ENCODE measurements at places on chromosomes 3 and 15.

- no peak for DNase-seq
Observed at GRCh38 chr3:125585595-125586223, 9.6 kb downstream of the OSBPL11 start.

- DNase-seq, result no peak
Observed at GRCh38 chr3:50364573-50365079, 5.3 kb upstream of the TMEM115 start.

GRCh38 chr3:190345027-190345821 lies 23.0 kb upstream of the CLDN1 start:
- no peak for DNase-seq

DNA sequence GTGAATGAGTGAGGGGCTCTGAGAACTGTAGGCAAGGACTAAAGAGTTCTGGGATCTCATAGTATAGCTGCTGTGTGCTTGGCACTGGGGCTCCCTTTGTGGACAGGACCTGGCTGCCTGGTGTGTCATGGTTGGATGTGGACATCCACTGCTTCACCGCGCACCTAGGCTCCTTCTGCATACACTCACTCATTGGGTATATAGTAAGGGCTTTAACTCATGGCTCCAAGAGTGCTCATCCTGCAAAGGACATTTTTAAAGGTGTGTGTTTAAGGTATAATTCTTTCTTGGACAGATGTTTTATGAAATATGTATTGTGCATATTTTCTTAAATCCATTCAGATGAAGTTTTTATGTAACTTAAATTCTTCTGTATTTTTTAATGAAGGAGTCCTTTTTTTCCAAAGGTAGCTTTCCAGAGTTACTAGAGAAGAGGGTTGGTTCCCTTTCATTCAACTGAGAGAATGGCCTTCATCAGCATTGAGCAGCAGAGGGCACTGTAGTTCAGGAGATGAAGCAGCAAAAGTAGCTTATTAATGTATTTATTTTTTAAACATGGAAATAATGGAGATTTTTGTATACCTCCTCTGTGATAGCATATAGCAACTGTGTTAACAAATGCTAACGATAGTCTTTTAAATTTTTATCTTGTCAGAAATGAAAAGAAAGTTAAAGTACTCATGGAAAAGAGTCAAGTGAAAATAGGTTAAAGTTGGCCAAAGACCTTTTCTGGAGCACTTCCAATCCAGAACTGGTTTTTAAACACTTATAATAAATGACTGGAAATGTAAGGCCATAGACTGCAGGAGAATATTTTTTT lies 25.2 kb downstream of the OXNAD1 start:
- DNase-seq, result no peak

GRCh38 chr3:109081746-109082510 lies 36.0 kb downstream of the MORC1 start:
- no peak for DNase-seq

DNA sequence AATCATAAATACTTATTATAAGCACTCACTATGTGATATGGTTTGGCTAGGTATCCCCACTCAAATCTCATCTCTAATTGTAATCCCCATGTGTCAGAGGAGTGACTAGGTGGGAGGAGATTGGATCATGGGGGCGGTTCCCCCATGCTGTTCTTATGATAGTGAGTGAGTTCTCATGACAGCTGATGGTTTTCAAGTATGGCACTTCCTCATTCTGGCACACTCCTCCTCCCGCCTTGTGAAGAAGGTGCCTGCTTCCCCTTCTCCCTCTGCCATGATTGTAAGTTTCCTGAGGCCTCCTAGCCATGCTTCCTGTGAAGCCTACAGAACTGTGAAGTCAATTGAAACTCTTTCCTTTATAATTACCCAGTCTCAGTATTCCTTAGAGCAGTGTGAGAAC lies 53.3 kb upstream of the CHMP2B start:
- no peak for DNase-seq

GRCh38 chr3:43028678-43029490 lies 49.8 kb downstream of the GASK1A start:
- no peak for DNase-seq

DNA sequence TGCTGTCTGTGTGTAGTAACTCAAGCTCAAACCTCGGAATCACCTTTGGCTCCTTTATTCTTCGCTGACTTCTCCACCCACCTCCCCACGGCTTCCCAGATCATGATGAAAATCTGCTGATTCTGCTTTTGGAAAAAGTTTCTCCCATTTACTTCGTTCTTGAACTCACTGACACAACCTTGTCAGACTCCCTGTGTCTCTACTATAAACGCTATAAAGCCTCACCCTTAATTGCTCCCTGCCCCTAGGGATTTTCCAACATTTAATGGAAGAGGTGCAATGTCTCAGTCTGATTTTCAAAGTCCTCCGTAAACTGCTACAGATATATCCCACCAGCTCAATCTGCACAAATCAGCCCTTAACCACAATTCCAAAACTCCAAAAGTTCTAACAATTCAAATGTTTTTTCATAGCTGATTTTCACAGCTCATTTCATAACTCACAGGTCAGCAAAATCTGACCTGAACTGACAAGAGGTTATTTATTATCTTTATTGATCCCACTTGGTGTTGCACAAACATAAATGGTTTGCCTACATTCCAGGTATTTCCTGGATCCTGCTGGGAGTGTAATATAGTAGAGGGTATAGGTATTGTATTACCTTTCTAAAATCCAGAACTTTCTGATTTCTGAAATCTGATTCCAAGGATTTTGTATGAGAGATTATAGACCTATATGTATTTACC lies 129.4 kb downstream of the PLD1 start:
- DNase-seq, result no peak

DNA sequence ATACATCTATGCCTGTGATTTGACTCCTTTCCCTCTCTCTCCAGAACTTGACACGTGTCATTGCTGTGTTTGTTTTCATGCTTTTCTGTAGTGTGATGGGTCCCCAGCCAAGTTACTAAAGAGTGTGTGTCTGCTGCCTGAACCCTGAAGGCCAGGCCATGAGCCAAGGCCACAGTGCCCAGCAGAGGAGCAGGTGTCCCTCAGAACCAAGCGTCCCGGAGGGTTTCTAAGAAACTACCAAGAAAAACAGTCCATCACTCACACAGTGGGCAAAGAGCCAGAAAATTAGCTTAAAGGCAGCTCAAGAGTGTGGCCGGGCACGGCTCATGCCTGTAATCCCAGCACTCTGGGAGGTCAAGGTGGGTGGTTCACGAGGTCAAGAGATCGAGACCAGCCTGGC lies 35.2 kb downstream of the FBXO45 start:
- no peak for DNase-seq

- DNase-seq, result no peak
Observed at GRCh38 chr3:189787191-189787590, 156.0 kb downstream of the TP63 start.

DNA sequence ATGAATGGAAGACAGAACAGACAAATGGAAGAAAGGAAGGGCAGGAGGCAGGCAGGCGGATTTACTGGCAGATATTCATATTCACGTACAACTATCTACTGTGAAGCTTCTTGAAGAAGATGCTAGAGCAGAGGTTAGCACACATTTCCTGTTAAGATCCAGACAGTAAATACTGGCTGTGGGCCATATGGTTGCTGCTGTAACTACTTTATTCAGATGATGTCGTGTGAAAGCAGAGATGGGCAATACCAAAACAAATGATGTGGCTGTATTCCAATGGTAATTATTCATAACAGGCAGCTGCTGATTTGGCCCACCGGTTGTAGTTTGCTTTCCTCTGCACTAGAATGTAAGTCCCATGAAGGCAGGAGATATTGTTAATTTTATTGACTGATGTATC lies 115.7 kb upstream of the PRTG start:
- DNase-seq, result no peak

- DNase-seq, result no peak
Observed at GRCh38 chr3:45572755-45573154, 21.8 kb upstream of the LIMD1 start.

GRCh38 chr3:37198547-37198946 lies 24.2 kb upstream of the LRRFIP2 start:
- DNase-seq, result no peak

GRCh38 chr3:22935040-22935439 lies 268.1 kb upstream of the UBE2E2 start:
- no peak for DNase-seq

GRCh38 chr3:71026634-71027578 lies 556.6 kb downstream of the FOXP1 start:
- no peak for DNase-seq

GRCh38 chr15:67575039-67575502 lies 32.6 kb downstream of the MAP2K5 start:
- no peak for DNase-seq

GRCh38 chr3:52827866-52828376 lies 2.6 kb downstream of the ITIH4 start:
- DNase-seq, result no peak

DNA sequence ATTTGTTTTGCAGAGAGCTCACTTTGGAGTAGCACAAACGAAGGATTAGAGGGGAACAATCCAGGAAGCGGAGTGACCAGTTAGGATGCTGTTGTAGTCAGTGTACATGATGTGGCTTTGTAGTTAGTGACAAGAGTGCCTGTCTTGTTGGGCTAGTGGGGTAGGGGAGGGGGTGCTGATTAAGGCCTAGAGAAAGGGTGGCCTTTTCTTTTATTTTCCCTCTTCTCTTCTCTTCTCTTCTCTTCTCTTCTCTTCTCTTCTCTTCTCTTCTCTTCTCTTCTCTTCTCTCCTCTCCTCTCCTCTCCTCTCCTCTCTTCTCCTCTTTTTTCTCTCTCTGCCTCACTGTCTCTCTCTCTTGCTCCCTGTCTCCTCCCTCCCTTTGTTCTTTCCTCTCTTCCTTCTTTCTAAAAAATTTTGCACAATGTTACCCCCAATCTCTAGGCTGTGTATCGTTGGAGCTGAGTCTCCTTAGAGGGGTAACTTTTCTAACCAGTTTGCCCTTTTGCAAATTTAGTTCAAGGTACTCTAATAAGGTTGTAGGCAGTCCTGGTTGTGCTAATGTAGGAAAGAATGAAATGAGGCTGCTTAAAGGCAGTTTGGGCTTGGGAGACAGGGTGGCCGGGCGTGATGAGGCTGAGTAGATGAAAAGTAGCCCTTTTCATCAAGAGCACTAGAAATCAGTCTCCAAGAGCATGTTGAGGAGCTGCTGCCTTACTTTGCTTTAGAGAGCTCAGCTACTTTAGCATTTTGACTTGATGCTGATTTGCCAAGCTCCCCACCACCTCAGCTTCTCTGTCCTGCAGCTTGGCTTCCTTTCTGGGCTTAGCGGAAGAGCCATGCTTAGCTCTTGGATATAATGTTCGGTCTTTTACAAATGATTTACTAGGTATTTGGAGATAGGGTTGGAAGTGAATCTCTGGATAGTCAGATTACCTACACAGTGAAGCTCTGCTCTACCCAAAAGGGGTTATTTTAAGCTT lies 58.6 kb downstream of the SV2B start:
- no peak for DNase-seq

GRCh38 chr3:25428789-25429335 lies 799 bp downstream of the RARB start:
- no peak for DNase-seq

GRCh38 chr15:83980637-83981036 lies 254.9 kb upstream of the GOLGA6L4 start:
- DNase-seq, result no peak
